Stimulated activated CD8-positive, alpha-beta memory T cell treated with anti-CD3 and anti-CD28 coated beads, Interleukin-7, amount 100 ng/mL, for 1 hour (primary cell): ENCODE measurements at places on chromosomes 4 and X.
A peak's percentile ranks its signal among the peaks of the same experiment; 100 is the strongest.

- DNase-seq, result no peak
Observed at GRCh38 chr4:139214039-139214534, 37.1 kb upstream of the ELF2 start.

GRCh38 chrX:133922390-133922771 lies 63.0 kb downstream of the GPC3 start:
- no peak for DNase-seq

DNA sequence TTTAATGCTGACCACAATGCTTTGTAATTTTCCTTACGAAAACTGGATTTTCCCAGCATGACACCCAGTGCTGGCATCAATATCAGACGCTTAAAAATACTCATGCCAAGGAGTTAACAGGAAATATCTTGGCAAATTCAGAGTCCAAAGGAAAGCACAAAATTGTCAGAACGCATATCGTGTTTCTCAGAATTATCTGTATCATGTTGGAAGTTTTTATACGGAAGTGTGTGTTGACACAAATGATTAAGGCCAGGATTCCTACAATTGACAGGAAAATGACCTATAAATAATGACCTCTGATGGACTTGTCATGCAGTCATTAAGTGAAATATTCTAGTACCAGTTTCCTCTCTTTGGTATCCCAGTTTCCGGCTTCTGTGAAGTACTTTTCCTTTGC lies 132.1 kb upstream of the TLL1 start:
- no peak for DNase-seq

- DNase-seq, result no peak
Observed at GRCh38 chr4:113053883-113054282, 4.4 kb downstream of the ANK2 start.

DNA sequence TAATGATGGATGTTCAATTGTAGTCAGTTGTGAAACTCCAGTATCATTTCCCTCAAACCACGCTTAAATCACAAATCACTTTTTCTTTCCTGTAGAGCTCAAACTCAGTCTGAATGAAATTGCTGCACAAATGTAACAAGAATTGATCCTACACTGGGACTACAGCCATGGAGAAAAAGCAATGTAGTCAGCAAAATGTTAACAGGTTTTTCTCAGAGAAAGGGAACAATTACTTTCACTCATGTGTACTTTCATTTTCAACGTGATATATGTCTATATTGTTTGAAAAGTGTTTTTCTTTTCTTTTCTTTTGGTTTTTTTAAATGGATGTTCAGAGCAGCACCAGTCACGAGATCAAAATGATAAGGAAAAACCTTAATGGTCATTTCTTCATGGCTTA lies 22.7 kb downstream of the SDAD1 start:
- DNase-seq, result no peak

GRCh38 chr4:11831739-11832138 lies 403.0 kb upstream of the HS3ST1 start:
- no peak for DNase-seq

- no peak for DNase-seq
Observed at GRCh38 chr4:12409507-12410190, 981.0 kb upstream of the HS3ST1 start.

DNA sequence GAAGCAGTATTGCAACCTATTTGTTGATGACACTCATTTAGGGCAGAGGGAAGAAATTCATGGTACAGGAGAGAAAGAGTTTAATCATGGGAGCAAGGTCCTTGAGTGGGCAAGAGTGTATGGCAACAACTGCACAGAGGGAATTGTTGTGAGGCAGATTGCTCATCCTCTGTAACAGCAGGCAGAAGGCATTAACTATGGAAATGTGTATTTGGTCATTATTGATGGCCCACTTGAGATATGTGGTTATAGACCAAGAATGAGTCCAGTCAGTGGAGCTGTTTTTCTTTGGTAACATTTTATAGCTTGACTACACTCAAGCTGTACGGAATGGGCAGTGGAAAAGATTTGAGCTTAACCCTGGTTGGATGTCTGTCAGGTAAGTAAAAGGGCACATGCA lies 15.9 kb downstream of the PLRG1 start:
- no peak for DNase-seq

- DNase-seq, result no peak
Observed at GRCh38 chrX:21926527-21927278, 13.8 kb upstream of the SMS start.

DNA sequence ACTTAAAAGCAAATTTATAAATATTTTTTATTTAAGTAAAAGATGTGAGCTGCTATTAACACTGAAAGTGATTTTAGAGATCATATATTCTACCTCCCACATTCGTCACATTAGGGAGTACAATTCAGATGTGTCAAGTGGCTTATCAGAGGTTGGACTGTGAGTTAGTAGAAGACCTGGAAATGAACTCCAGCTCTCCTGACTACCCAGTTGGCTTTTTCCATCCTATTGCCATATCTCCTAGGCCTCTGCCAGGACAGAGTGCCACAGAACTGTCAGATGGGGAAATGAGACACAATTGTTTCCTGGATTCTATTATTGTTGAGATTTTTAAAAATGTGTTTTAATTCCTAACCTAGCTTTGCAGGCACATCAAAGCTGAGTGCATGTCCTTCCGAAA lies 634.1 kb upstream of the MAGEB2 start:
- DNase-seq, result no peak

GRCh38 chrX:105565856-105566255 lies 256.5 kb upstream of the NRK start:
- DNase-seq, result no peak

DNA sequence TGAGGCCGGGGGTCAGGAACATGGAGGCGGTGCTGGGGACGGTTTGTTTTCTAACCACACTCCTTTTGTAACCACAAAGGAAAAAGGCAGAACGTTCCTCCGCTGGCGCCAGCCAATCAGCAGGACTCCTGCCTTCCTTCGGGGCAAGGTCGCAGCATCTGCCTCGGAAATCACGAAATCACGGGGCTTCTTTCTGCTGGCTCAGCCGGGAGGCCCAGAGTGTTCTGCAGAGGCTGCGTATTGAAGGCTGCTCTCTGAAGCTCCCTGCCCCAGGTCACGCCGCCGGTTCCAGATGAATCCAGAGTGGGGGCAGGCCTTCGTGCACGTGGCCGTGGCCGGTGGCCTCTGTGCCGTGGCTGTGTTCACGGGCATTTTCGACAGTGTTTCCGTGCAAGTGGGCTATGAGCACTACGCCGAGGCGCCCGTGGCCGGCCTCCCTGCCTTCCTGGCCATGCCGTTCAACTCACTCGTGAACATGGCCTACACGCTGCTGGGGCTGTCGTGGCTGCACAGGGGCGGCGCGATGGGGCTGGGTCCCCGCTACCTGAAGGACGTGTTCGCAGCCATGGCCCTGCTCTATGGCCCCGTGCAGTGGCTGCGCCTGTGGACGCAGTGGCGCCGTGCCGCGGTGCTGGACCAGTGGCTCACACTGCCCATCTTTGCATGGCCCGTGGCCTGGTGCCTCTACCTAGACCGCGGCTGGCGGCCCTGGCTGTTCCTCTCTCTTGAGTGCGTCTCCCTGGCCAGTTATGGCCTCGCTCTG lies 9.4 kb downstream of the TMEM187 start:
- peak; percentile 34 for DNase-seq

- DNase-seq, result no peak
Observed at GRCh38 chr4:137627739-137628460, 95.6 kb upstream of the PCDH18 start.

DNA sequence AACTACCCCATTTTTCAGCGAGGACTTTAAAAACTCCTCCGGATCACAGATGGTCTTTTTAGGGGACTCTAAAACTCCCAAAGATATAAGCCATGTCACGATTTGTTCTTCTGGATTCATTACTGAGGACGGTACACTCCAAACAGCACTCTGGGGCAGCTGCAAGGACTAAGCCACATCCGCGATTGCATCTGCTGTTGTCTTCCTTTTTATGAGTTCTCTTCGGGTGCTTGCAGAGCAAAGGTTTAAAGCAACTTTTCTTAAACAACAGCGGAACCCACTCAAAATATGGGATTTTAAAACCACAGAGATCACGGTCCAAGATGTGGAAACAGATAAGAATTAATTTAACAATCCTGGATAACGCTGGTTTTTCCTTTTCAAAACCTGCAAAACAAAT lies at the start of gene ARHGEF6:
Gene ARHGEF6 (minus strand): TSS at position 170 of the 400 bp plus-strand sequence. CDS start 50 bp downstream, at position 120.
- DNase-seq, result no peak

DNA sequence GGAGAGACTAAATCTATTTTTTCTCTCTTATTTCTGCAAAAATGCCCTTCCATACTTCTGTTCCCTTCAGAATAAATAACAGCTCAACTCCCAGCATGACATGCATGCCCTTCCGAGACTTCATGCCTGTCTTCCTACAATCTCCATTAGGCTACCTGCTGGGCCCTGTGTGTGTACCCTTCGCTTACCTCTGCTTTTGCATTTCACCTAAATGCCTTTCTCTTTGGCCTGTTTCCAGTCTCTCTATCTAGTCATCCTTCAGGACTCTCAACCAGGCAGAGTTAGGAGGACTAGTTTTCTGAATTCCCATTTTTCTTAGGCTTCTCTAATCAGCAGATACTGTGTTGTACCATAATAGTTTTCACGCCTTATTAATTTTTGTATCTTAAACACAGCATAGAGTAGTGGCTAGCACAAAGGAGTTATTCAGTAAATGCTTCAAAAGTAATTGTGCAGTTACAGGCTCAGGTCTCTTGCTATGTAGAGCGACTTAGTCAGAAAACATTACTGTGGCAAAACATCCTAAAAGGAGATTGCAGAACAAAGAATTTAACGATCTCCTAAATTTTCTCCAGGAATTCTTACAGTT lies 20.5 kb downstream of the SEPTIN11 start:
- no peak for DNase-seq

- DNase-seq, result no peak
Observed at GRCh38 chrX:108309144-108309543, 129.1 kb downstream of the COL4A6 start.

GRCh38 chr4:182391111-182391684 lies 148.0 kb downstream of the TENM3 start:
- no peak for DNase-seq

DNA sequence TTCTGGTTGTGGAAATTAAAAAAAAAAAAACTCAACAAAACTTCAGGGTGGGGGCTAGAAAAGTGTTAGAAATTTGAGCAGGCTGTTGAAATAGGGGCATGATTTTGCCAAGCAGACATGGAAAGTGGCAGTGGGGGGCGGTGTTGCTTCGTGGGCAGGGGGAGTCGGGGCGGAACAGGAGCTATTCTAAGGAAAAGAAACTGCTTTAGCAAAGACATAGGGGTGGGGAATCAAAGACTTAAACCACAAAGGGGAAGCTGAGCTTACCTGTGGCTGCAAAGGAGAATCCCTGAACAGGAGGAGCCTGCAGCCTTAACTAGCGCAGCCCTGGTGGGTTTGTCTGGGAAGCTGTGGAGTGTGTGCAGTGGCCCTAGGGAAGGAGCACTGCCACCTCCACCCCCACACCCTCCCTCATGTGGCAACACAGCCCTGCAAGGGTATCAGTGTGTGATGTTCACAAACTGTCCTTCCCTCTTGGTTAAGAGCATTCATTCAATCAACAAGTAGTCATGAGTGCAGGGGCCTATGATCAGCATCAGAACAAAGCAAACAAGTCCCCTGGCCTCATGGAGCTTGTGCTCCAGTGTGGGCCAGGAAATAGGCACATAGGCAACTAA lies 20.5 kb downstream of the SEL1L3 start:
- DNase-seq, result no peak

- DNase-seq, result no peak
Observed at GRCh38 chr4:153207567-153207966, 3.3 kb downstream of the TRIM2 start.

DNA sequence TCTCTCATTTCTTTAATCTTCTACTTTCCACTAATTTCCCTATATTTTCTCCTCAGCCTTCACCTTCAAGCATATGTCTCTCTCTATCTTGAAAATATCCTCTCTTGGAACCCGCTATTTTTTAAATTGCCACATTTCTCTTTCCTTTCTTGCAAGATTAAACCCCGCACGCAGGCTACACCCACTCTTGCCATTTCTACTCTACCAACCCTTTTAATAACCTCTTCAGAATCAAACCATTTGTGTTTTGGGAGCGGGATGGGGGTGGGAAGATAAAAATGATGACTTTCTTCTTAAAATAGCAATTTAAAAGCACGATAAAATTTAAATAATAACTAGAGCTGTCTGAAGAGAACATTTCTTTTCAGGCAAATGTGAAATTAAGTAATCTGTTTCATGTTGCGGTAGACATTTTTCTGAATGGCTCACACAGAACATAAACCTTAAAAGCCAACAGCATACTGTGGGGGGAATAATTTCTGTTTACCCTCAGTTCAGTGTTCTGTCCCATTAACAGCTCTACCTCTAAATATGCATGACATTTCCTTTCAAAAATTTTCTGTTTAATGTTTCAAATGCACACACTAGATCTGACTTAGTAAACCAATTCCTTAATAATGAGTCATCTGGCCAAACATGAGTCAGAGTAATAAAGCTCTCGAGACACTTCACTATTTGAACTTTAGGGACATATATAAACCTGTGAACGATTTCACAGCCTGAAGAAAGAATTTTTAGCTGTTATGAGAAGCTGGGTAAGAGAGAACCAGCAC lies 20.5 kb downstream of the ARSJ start:
- DNase-seq, result no peak

DNA sequence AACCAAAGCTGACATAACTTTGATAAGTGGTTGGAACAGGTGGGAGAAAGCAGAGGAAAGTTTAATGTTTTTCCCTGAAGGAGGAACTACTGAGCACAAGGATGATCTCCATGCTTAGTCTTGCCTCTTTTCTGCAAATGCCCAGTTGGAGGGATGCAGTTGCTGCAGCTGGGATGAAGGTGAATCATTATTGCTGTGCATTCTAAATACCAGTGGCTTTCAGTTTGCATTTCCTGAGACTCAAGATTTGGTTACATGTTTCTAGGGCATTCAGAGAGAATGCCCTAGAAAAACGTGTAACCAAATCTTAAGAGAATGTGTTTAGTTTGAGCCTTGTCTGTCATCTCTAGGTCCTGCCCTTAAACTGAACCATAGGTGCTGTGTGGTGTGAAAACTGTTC lies 42.2 kb downstream of the METTL14 start:
- no peak for DNase-seq

DNA sequence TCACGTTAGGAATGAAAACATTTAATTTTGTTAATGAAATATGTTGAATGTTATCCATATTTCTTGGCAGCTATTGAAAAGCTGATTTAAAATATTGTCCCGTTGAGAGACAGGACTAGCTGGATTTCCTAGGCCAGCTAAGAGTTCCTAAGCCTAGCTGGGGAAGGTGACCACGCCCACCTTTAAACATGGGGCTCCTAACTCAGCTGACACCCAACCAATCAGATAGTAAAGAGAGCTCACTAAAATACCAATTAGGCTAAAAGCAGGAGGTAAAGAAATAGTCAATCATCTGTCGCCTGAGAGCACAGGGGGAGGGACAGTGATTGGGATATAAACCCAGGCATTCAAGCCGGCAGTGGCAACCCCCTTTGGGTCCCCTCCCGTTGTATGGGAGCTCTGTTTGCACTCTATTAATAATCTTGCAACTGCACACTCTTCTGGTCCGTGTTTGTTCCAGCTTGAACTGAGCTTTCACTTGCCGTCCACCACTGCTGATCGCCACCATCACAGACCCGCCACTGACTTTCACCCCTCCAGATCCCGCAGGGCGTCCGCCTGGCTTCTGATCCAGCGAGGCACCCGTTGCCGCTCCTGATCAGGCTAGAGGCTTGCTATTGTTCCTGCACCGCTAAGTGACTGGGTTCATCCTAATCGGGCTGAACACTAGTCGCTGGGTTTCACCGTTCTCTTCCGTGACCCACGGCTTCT lies 308.9 kb downstream of the GLUD2 start:
- DNase-seq, result no peak

- DNase-seq, result no peak
Observed at GRCh38 chr4:102288497-102288896, 56.8 kb downstream of the SLC39A8 start.
